ENCODE measurements at places on chromosomes 16 and 17. TPM values are rescaled to one million over a fixed set of nuclear protein-coding genes. Genes with fewer than 3 reads are reported as not detected.

The CDRT4 gene
- total RNA-seq = 2.9 TPM

The SNX20 gene
- not detected for total RNA-seq

The ANKRD11 gene
- 54.3 TPM for total RNA-seq

GRCh38 chr17:15348021-15348420 lies 6.6 kb upstream of the TEKT3 start:
- DNase-seq = peak; percentile 37

- DNase-seq = no peak
Observed at GRCh38 chr17:7323731-7324437, 5.3 kb downstream of the NEURL4 start.

DNA sequence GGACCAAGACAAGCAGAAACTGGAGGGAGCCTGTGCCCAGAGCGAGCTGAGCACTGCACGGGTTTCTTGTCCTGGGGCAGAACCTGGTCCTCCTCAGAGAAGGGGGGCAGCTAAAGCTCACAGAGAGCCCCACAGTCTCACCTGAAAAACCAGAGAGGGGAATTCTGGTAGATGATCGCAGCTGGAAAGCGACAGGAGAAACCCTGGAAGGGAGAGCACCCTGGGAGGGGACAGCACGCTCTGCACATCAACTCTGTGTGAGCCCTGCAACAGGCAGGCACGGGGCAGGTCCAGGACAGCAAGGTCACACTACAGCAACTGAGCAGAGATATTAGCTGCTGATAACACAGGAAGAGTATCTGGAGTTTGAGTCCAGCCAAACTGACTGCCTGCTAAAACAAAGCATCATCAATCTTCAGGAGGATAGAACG lies 18.2 kb downstream of the ZCCHC14 start:
- DNase-seq = no peak

GRCh38 chr17:62966426-62967204 lies 580 bp downstream of the TANC2 start:
- DNase-seq = no peak

DNA sequence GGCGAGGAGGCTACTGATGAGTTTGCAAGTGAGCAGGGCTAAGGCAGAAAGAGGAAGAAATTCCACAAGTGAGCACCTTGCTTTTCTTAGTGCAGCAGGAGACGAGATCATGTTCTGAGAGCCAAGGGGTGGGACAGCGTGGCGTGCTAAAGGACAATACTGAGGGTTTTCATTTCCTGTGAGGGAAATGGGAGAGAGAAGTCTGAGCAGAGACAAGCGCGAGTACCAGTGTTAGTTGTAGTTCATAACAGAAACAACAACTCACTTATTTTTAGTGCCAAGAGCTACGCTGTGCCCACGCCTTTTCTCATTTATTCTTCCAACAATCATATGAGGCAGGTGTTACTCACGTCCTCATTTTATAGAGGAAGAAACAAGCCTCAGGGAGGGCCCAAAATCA lies 2.3 kb downstream of the SPACA3 start:
- DNase-seq = no peak

- DNase-seq = no peak
Observed at GRCh38 chr17:57447990-57448758, 191.9 kb downstream of the MSI2 start.

DNA sequence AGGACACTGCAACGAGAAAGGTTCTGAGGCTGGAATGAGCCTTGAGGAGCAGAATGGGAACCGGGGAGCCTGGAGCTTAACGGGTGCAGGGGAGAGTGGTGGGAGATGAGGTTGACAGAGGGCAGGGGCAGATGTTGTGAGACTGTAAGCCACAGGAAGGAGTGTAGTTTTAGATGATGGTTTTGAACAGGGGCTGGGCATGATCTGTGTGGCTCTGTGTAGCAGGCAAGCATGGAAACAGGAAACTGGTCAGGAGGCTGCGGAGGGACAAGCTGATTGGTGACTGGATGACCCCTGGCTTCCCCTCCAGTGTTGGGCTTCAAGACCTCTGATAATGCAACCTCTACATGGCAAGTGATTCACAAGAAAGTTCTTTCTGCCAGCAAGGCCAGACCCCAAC lies 1.4 kb upstream of the CNGB1 start:
- DNase-seq = no peak

DNA sequence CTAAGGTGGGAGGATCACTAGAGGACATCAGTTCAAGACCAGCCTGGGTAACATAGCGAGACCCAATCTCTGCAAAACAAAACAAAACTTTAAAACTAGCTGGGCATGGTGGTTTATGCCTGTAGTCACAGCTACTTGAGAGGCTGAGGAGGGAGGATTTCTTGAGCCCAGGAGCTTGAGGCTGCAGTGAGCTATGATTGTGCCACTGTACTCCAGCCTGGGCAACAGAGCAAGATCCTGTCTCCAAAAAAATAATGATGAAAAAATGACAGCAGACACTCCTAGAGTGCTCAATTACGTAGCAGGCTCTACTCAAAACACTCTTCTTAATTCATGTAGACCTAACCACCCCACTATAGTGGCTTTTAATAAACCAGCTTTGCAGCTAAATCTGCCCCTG lies 12.9 kb downstream of the ERN2 start:
- DNase-seq = no peak

DNA sequence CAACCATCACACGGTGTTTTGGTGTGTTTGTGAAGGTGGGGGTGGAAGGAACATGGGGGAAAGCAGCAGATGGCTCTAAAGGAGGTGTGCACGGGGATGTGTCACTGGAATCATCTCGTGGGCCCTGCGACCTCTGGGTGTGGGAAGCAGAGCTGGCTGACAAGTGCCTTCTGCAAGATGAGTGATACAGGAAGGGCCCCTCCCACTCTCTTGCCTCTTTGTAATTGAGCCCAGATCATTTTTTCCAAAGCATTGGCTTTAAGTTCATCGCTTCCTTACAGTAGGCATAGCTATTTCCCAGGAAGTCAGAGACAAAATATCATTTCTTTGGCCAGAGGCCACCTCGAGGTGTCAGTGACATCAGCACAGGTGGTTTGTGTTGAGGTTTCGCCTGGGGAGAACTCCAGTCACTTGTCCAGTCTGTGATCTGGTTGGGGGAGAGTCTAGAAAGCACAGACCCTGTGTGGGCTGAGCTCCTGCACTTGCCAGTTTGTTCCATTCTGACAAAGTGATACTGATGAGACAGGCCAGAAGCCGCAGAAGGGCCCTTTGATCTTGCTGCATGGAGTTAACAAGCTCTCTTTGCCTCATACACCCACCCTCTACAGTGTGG lies 20.6 kb upstream of the SNTB2 start:
- no peak for DNase-seq

DNA sequence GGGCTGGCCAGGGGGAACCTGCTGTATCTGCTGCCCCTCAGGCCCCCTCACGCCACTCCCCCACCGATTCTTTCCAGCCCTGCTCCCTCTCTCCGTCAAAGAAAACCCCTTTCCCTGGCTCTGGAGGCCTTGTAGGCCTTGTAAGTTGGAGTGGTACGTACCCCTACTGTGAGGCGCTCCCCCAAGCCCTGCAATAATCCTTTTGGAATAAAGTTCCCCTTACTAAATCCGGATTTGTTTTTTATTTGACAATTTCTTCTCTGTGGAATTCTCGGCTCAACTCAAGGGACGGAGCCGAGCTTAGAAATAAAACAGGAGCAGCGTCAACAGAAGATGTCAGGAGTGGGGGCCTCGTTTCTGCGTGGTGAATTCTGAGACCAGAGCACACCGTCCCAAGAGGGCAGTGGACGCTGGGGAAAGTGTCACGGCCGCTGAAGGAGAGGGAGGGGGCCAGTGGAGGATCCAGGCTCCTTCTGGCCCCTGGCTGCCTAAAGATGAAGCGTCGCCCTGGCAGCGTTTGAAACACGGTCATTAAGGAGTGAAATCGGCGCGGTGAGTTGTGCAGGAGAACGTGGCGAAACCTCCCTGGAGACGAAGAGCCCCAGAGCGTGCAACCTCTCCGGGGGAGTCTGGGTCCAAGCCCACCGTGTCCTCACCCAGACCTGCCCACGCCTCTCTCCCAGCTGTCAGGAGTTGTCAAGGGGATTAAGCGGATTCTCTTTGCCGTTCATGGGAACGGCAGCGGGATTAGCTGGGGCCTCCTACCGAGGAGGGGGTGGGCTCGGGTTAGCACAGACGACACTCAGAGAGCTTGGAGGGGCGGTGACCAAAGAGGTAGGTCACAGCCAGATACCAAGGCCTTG lies 47.0 kb downstream of the SLC7A5 start:
- DNase-seq = no peak

- DNase-seq = no peak
Observed at GRCh38 chr17:60383379-60383778, 8.6 kb downstream of the USP32 start.
